Amniotic stem cell (primary cell): ENCODE measurements at places on chromosomes 6 and 20.

GRCh38 chr6:47809873-47810272, 28.0 kb downstream of the OPN5 start:
- no peak for DNase-seq

DNA sequence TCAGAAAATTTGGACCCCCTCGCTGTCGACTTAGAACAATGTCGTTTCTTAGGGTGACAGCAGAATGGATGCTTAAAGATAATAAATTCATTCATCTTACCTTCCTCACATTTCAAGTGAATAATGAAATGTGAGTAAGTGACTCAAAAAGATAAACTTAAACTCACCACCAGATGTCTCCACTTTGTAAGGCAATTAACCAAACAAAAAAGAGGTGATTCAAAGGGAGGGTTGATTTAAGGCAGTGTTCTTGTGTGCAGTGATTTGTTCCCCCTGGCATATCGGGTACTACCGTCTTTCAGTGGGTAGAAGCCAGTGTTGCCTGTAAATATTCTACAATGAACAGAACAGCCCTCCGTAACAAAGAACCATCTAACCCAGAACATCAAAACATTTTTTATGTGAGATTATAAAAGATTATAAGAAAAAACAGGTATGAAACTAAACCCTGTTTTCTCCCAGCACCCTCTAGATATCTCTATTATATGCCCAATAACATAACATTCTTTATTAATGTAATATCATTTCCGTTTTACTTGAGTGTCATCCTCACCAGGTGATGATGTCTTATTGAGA, 589.7 kb downstream of the CBLN4 start:
- no peak for DNase-seq

- no peak for DNase-seq
Observed at GRCh38 chr20:397432-398237, 10.5 kb upstream of the RBCK1 start.

- no peak for DNase-seq
Observed at GRCh38 chr6:21747441-21747840, 153.9 kb downstream of the SOX4 start.

- no peak for DNase-seq
Observed at GRCh38 chr20:38870733-38871559, 55.3 kb upstream of the FAM83D start.

- DNase-seq: no peak
Observed at GRCh38 chr6:15420959-15421438, 175.1 kb downstream of the JARID2 start.

GRCh38 chr6:107917451-107918375, 40.3 kb downstream of the SEC63 start:
- no peak for DNase-seq
